CD8-positive, alpha-beta memory T cell (primary cell): ENCODE measurements at places on chromosomes 1 and 21. TPM values are rescaled to one million over a fixed set of nuclear protein-coding genes. Genes with fewer than 3 reads are reported as not detected.

GRCh38 chr1:167328306-167328815 lies 107.7 kb downstream of the POU2F1 start:
- DNase-seq = no peak

DNA sequence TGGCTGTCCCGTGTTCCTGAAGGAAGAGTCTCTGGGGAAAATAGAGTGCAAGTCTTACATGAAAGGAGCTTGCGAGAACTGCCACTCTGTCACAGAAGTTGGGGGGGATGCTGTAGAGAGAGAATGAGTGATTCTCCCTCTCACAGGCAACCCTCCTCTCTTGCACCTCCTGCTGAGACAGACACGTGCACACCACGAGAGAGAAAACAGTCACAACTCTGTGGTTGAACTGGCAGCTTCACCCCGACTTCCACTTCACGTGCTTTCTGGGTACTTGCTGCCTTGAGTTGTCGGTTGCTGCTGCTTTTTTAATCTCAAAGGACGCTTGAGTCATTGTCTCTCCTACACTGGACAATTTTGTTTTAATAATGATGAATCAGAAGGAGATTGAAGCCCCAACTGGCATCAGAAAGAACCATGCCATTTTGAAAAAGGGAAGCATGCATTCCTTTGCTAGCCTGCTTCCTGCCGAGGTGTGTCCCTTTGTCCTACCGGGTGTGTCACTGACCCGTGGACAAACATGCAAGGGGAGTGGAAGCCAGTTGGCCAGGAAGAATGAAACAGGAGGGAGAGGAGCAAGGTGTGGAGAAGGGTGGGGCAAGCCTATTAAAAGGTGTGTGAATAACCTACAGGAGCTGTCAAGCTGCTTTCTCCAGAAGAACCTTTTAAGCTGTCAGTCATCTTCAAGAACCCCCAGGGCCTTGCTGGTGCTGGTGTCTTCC lies 164.2 kb downstream of the CACNA1E start:
- DNase-seq = no peak

SAMD11 gene
- polyA plus RNA-seq = 0.20 TPM

OR2T11 gene
- not detected for polyA plus RNA-seq

GJA9 gene
- polyA plus RNA-seq = not detected
